ENCODE measurements at places on chromosomes 1 and 21.

DNA sequence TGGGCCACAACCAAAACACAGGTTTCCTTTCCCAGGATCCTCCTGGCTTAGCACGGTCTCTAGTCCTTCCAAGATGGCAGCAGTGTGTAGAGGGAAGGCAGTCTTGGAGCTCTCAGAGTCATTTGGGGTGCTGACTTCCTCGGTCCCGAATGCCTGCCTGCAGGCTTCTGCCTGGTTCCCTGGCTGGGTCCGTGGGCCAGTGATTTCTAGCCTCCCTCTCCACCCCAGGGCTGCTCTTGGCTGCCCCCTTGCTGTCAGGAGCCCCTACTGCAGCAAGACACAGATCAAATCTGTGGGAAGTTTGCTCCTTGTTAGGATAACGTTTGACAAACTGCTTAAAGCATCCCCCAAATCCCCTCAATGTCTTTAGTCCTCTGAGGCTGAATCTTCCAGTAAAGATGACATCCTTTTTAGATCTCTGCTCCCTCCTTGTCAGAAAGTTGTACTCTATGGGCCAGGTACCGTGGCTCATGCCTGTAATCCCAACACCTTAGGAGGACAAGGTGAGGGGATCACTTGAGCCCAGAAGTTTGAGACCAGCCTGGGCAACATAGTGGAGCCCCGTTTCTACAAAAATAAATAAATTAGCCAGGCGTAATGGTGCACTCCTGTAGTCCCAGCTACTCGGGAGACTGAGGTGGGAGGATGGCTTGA is 272.5 kb downstream of the RRAGC start:
- DNase-seq, result peak; percentile 50

DNA sequence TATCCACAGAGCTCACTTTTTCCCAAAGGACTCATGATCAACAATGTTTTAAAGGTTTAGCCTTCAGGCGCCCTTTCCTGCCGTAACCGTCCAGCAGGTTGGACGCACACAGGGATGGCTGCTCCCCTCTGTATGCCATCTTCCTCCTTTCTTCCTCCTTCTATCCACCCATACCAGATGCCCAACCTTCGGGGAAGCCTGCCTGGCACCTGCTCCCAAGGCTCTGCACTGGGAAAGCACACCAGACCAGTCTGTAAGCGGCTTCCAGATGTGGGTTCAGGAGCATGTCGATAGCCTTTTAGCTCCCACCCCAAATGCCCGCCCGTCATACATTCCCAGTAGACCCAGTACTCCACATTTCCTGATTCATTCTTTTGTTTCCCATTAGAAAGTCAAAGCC is 52.9 kb downstream of the STUM start:
- DNase-seq, result no peak

DNA sequence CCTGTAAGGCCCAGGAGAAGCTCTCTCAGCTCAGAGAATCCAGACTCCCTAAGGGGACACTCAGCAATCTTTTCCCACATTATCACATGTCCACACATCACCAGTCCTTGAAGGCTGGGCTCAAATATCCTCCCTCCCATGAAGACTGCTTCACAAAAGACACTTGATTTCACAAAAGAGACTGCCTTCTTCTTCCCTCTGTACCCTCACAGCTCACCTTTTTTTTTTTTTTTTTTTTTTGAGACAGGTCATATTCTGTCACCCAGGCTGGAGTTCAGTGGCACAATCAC is 1.5 kb downstream of the CD58 start:
- DNase-seq, result no peak

DNA sequence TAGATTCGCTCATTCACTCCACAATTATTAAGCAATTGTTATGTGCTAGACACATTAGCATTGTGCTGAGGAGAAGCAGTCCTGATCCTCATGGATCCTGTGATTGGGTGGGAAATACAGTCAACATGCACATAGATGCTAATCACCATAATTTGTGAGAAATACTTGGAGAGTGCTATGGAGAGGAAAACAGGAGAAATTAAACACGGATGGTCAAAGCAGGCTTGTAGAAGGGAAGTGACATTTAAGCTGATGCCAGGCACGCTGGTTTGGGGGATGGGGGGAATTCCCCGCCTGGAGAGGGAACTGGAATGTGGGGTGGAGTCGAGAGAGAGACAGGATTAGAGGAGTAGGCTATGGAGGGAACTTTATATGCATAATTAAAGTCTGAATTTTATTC is 52.2 kb upstream of the L1TD1 start:
- DNase-seq, result no peak

GRCh38 chr1:182426442-182427430 is 23.2 kb upstream of the RGSL1 start:
- no peak for DNase-seq

- DNase-seq, result no peak
These were observed 1.1 kb downstream of the GNG4 start for GRCh38 chr1:235648407-235648907.

- peak; percentile 89 for DNase-seq
These were observed 7.3 kb downstream of the F11R start for GRCh38 chr1:161013488-161014230.

DNA sequence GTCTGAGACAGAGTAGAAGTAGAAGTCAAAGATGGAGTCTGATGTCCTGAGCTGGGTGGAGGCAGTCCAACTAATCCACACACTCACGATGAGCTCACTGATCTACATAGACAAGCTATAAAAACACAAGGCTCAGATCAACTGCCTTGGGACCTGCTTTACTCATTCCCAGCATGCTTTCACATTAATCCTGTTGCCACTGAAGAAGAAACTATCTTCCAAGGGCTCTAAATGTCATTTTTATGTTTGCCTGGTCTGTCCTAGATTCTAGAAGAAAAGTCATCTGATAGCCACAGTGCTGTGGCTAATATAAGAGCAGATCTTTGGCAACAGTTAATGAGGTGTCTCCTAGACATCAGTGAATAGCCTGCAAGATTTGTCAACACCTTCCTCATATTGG is 522.7 kb downstream of the NUF2 start:
- DNase-seq, result no peak

GRCh38 chr1:215890438-215890837 is 323.3 kb downstream of the KCTD3 start:
- DNase-seq, result no peak

GRCh38 chr1:52056163-52056936 is at the start of gene BTF3L4:
TSS of gene BTF3L4 (plus strand) at chr1:52056295. CDS start at chr1:52059848, 3,553 bp downstream.
- DNase-seq, result peak; percentile 97

GRCh38 chr1:90753556-90753955 is 36.5 kb upstream of the BARHL2 start:
- DNase-seq, result no peak

GRCh38 chr21:25563361-25564116 is 43.7 kb downstream of the MRPL39 start:
- DNase-seq, result no peak

GRCh38 chr1:184832517-184832916 is 77.9 kb upstream of the EDEM3 start:
- no peak for DNase-seq

DNA sequence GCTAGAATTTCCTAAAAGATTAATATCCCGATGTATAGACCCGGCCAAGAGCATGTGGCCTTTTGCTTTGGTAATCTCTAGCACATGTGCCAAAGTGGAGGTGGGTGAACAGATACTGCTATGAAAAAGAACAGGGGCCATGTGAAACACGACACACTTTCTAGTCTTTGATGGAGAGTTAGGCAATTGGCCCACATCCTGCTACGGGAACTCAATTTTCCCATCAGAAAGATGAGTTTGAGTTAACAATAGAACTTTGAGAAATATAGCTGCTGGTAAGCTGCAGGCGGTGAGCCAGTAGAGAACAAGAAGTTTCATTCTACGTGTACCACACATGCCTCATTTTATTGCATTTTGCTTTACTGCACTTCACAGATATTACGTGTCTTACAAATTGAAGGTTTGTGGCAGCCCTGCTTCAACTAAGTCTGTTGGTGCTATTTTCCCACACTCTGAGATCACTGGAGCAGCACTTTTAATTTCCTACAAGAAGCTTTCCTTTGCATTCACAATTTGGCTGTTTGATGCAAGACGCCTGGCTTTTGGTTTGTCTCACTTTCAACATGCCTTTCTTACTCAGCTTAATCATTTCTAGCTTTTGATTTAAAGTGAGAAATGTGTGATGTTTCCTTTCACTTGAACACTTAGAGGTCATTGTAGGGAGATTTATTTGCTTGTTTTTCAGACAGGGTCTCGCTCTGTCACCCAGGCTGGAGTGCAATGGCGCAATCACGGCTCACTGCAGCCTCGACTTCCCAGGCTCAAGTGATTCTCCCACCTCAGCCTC is 46.3 kb downstream of the HTR6 start:
- DNase-seq, result no peak

DNA sequence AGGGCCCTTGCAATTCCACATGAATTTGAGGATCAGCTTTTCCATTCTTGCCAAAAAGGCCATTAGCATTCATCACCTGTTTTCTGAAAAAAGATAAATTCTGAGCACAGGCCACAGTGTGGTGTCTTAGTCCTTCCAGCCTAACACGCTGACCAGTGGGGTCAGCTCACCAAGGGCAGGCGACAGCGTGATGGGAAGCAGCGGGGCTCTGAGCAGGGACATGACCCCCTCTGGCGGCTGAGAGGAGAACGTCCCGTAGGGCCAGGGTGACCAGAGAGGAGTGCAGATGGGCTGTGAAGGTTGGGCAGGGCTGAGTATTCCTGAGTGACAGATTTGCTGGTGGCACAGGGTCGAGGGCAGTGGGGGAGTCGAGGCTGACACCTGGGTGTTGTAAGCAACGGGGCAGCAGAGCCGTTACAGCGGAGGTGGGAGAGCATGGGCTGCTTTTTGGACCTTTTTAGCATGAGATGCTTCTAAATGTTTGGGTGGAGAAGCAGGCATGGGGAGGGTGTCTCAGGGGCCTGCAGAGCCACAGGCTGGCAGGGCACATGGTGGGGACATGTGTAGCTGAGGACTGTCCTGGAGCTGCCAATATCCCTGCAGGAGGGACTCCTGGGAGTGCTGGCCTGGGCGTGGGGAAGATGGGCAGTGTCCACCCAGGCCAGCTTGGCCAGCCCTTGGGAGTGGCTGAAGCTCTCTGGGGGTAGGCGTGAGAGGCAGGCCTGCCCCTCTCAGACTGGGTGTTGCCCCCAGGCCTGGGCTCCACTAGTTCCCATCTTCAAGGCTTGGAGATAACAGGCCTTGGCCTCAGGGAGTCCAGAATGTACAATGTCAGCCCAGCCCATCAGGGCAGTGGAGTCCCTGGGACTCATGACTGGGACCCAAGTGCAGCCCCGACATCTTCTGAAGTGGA is 8.6 kb upstream of the CALML6 start:
- DNase-seq, result peak; percentile 92

- peak; percentile 64 for DNase-seq
These were observed 38.6 kb upstream of the CPLANE2 start for GRCh38 chr1:16275591-16275990.

- DNase-seq, result no peak
These were observed 133.2 kb upstream of the BARHL2 start for GRCh38 chr1:90850181-90850897.

DNA sequence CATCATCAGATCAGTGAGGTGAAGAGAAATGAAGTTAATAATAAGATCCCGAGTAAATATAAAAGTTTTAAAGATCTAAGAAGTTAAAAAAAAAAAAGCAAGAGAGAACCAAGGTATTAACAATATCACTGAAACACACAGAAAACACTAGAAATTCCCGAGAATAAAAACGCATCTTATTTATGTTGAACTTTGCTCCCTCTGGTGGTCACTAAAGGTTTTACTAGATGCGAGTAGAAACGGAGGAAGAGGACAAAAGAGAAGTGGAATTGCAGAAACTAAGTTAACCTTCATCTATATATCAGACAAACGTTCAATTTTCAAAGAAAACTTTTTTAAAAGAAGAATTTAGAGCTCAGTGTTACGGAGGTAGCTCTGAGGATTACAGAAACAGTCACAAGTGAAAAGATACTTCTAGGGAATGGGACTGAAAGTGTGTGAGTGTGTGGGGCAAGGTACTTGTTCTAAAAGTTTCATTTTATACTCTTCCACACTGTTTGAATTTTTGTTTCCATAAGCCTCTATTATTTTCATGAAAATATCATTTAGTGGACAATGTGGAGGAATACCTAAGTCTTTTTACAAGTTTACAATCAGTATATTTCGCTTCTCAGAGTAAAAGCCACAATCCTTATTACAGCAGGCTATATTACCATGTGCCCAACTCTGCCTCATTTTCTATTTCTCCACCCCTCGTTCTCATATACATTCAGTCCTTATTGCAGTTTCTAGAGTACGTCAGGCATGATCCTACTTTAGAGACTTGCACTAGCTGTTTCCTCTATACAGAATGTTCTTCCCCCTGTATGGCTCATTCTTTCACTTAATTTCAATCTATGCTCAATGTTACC is 19.7 kb downstream of the ACBD6 start:
- no peak for DNase-seq

DNA sequence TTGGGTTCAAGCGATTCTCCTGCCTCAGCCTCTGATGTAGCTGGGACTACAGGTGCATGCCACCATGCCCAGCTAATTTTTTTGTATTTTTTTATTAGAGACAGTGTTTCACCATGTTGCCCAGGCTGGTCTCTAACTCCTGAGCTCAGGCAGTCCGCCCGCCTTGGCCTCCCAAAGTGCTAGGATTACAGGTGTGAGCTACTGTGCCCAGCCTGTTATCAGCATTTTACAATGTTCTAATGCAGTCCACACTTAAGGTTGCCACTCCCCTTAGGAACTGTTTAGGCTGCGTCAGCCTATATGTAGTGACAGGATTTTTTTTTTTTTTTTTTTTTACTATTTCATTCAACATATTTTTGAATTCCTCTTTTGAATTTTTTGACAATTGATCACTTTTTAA is 30.2 kb downstream of the AGPAT3 start:
- no peak for DNase-seq

- no peak for DNase-seq
These were observed 17.8 kb upstream of the MYCL start for GRCh38 chr1:39919545-39919944.

- DNase-seq, result peak; percentile 18
These were observed 10.2 kb upstream of the BECN2 start for GRCh38 chr1:241947354-241947753.

- DNase-seq, result no peak
These were observed 35.2 kb downstream of the SCYL3 start for GRCh38 chr1:169858467-169858866.
